ENCODE measurements at places on chromosomes 3 and 15.

GRCh38 chr15:98896002-98896721 is 111.4 kb downstream of the PGPEP1L start:
- no peak for DNase-seq

GRCh38 chr3:129943020-129943419 is 31.5 kb upstream of the TRH start:
- no peak for DNase-seq

DNA sequence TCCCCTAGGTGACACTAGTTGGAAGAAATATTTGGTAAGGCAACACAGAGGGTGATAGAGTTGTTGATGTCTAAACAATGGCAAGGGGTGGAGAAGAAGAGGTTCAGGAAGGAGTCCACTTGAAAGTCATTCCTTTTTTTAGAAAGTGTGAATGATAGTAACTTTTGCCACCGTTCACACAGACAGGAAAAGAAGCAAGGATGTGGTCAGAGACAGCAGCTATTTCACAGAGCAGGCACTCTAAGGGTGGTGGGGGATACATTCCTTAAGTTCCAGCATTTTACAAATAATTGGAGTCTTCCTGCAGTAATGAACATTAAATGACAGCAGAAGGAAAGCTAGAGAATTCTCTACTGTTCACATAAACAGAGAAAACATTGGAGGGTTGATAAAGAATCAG is 75.4 kb upstream of the ZNF385D start:
- DNase-seq, result no peak

DNA sequence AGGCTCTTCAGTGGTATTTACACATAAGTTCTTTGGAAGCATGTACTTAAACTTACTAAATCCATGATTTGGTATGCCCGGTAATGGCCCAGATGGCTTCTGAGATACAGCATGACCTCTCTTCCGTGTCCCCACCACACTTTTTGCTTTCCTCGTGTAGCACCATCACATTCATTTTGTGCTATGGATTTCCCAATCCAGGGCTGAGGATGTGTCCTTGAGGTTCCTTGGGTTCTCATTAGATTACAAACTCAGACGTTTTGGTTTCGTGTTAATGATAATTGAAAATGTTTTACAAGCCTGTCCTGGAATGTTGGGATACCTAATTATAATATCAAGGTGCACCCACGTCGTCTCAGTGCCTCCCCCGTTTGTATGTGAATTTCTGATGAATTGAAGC is 7.3 kb downstream of the ABHD2 start:
- DNase-seq, result no peak

- DNase-seq, result no peak
Measured at GRCh38 chr3:11609481-11609880, 34.2 kb downstream of the VGLL4 start.

Data from activated T-cell treated with anti-CD3 and anti-CD28 coated beads, Interleukin-2, amount 50 U/mL, for 24 hours (primary cell).